ENCODE measurements at places on chromosomes 12 and 14. TPM values are rescaled to one million over a fixed set of nuclear protein-coding genes. Genes with fewer than 3 reads are reported as not detected.

DNA sequence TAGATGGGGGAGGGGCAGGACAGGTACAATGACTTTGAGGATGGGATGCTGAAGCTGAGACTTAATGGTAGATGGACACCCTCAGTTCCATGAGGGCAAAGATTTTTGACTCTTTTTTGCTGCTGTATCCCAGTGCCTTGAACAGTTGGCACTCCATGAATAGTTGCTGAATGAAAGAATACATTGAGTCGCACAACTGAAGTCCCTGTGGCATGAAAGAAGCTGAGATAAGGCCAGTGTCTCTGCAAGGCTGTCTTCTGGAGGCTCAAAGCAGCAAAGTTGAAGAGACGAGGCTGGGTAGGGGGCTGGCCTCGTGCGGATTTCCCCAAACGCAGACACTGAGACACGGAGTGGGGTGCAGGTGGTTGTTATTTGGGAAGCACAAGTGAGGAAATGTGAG is 179.3 kb downstream of the ADCK1 start:
- no peak for DNase-seq
- no peak overlapping the region for H3K4me3 ChIP-seq
- H3K36me3 ChIP-seq = no peaks in the 10 kb centered on the region
- H3K4me1 ChIP-seq = no peaks in the 10 kb centered on the region
- H3K27me3 ChIP-seq = no peaks in the 10 kb centered on the region

GRCh38 chr12:72295744-72296143 is 23.6 kb downstream of the TRHDE start:
- DNase-seq = no peak
- H3K4me3 ChIP-seq = no peak overlapping the region
- no peaks in the 10 kb centered on the region for H3K27me3 ChIP-seq
- no peaks in the 10 kb centered on the region for H3K4me1 ChIP-seq

DNA sequence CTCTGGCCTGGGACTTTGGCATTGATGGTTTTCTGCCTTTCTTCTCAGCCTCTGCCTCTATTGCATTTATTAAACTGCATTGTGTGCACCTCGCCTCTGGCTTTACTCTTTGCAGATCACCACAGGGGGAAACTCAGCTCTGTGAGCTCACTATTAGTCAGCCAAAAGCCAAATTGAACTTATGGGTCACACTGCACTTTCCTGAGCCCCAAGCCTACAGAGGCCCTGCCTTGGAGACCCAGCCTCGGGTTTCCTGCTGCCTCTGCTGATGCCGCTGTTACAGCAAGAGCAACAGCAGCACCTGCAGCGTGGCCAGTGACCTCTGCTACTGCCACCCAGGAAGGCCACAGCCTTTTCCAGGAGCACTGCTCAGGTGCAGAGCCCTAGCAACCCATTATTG is 122.5 kb downstream of the DAD1 start:
- H3K27ac ChIP-seq = no peak overlapping the region
- DNase-seq = no peak
- H3K4me3 ChIP-seq = no peak overlapping the region
- H3K36me3 ChIP-seq = no peaks in the 10 kb centered on the region

DNA sequence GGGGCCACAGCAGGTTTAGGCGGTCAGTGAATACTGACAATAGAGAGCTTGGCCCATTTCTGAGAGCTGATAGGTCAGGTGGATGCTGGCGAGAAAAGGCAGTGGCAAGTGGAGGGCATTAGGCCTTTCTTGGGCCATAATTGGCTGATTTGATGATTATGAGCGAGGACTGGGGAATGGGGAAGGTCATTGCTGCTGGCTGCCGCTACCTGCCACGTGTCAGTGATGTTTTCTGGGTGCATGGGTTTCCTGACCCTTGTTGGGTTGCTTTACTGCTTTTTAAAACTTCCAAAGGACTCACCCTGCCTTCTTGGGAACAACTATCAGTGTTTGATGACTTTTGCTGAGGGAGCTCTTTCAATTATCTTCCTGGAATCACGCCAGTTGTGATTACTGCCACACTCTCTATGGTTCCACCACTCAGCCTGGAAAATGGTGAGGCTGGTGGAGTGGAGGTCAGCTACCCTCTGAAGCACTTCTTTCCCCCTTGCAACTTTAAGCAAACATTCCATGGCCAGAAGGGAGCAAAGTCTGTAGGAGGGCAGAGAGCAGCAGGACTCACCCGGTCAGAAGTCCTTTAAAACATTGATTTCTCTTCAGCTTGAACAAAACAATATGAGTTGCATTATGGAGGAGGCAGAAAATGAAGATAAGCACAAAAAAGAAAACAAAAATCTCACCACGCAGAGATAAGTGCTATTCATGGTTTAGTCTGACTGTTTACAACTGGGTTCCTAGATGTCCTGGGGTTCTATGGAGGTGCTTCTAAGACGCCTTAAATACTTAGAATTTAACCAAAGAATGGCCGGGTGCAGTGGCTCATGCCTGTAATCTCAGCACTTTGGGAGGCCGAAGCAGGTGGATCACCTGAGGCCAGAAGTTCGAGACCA is 12.1 kb upstream of the SLC10A1 start:
- no peak overlapping the region for H3K4me3 ChIP-seq
- no peaks in the 10 kb centered on the region for H3K36me3 ChIP-seq
- no peak for DNase-seq
- no peak overlapping the region for H3K27ac ChIP-seq
- H3K4me1 ChIP-seq = no peaks in the 10 kb centered on the region

GRCh38 chr12:121803861-121804416 is at the start of gene SETD1B:
SETD1B (plus strand) TSS chr12:121804009; CDS start chr12:121804738, 729 bp downstream.
- H3K4me3 ChIP-seq = peak within 1 kb of the TSS; percentile 75
- peaks cover 7% of the 10 kb centered on the region for H3K36me3 ChIP-seq
- peaks cover 41% of the 10 kb centered on the region for H3K4me1 ChIP-seq
- peak within 1 kb of the TSS; percentile 100 for H3K27ac ChIP-seq
- no peaks in the 10 kb centered on the region for H3K27me3 ChIP-seq

GRCh38 chr12:76706761-76707160 is 57.2 kb upstream of the ZDHHC17 start:
- no peak for DNase-seq
- no peaks in the 10 kb centered on the region for H3K36me3 ChIP-seq
- no peak overlapping the region for H3K27ac ChIP-seq
- peaks cover 21% of the 10 kb centered on the region for H3K4me1 ChIP-seq
- H3K4me3 ChIP-seq = no peak overlapping the region
- no peaks in the 10 kb centered on the region for H3K27me3 ChIP-seq

The C12orf54 gene
- not detected for total RNA-seq
